ENCODE measurements at places on chromosomes 12 and 14.

DNA sequence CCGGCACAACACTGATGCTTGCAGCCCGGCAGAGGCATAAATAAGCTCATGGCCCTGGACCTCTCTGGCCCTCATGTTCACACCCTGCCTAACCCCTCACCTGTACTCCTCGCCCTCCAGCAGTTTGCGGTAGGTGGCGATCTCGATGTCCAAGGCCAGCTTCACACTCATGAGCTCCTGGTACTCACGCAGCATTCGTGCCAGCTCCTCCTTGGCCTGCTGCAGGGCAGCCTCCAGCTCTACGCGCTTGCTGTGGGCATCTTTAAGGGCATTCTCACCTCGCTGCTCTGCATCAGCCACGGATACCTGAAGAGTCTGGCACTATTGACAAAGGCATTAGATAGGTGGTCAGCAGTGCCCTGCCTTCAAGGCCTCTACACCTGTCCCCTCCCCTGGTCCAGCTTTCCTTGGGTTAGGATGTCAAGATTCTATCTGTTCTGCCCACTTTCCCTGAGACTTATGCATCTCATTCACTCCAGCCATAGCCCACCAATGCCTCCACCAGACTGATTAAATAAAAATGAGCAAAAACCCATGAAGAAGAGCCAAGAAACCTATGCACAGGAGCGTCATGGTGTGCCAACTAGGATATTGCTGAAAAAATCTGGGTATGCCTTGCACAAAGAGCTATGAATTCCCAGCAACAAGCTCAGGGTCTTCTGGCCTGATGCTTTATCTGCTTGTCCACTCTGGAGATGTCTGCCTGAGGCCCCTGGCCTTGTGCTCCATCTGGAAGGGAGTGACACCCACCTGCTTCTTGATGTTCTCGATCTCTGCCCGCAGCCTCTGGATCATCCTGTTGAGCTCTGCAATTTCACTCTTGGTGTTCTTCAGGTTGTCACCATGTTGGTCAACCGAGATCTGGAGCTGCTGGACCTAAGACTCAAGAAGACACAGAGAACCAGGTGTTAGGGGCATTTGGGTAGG, 6.1 kb downstream of the KRT4 start:
- no peak for DNase-seq

DNA sequence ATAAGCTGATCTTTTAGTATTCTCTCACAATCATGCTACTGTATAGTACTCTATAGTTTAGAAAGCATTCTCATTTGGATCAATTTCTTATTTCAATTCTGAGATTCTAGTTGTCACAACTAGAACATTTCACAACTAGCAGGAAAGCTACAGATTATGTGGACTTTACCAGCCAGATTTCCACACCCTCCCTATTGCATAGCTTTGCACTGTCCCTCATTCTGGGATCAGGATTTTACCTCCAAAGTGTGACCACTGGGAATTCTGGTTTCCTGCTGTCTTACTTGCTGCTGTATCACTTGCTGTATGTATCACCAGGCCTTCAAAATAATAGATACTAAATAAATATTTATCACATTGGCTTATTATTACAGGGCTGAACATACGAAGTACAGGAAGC, 10.2 kb upstream of the PELI2 start:
- no peak for DNase-seq

DNA sequence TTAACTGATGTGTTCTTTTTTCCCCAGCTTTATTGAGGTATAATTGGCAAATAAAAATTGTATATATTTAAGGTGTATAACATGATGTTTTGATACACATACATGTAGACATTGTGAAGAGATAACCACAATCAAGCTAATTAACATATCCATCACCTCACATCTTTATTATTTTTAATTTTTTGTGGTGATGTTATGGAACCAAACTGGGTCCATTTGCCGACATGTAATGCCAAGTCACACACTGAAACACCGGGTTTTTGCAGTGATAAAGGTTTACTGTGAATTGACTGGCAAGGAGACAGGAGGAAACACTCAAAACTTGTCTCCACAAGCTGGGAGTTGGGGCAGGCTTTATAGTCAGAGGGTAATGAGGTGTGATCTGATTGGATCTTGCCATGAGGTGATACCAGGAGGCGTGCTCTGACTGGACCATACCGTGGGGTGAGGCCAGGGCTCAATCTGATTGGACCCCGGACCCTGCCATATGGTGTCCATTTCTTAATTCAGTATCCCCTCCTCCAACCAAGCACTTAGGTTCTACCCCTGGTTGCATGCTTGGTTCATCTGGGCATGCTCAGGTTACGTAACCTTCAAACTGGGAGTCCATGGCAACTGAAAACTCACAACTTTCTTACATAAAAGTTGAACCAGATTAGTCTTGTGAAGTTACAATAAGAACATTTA, 11.8 kb upstream of the WSCD2 start:
- no peak for DNase-seq

GRCh38 chr12:123621101-123621500, 12.4 kb downstream of the EIF2B1 start:
- no peak for DNase-seq

DNA sequence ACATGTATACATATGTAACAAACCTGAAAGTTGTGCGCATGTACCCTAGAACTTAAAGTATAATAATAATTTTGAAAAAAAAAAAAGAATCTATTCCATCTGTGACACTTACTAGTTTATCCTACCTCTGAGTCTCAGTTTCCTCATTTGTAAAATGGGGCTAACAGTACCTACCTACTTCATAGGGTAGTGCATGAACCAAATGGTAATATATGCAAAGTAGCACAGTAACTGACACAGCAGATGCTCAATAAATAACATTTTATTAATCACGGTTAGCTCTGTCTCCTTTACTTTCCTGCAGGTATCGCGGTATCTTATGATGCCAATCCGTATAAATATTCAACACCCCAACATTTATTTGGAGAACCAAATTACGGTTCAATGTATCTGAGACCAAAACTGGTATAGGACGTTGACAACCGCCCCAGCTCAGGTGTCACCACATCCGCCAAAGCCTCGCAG, 703 bp downstream of the TMED10 start:
- no peak for DNase-seq

GRCh38 chr14:81946834-81947798, 413.5 kb upstream of the SEL1L start:
- no peak for DNase-seq

DNA sequence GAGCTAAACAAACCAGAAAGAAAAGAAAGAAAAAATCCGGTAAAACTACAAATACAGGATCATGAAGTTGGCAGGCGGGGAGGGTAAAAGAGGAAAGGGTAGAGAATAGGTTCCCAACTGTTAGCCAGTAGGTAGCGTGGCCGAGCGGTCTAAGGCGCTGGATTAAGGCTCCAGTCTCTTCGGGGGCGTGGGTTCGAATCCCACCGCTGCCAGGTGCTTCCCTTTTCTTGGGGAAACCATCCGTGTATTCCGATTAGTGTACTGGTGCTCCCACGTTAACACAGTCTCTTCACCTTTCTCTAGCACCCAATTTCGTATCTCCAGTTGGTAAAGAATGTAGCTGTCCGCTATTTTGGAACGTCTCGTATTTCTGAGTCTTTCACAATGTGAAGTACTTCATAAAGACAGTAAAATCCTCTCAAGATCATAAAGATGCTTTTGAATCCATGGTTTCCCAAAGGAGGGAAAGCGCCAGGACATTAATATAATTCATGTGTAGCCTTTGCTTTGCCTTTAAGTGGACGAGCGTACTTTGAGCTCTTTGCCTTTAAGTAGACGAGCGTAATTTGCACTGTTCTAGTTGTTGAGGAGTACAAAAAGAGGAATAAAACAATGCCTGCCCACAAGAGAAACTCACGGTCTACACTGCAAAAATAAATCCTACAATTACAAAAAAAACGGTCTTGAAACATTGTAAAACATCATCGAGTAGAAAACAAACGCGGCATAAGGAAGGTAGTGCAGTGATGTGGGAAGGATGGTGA, 19.0 kb upstream of the RNASE12 start:
- DNase-seq = peak; percentile 52

DNA sequence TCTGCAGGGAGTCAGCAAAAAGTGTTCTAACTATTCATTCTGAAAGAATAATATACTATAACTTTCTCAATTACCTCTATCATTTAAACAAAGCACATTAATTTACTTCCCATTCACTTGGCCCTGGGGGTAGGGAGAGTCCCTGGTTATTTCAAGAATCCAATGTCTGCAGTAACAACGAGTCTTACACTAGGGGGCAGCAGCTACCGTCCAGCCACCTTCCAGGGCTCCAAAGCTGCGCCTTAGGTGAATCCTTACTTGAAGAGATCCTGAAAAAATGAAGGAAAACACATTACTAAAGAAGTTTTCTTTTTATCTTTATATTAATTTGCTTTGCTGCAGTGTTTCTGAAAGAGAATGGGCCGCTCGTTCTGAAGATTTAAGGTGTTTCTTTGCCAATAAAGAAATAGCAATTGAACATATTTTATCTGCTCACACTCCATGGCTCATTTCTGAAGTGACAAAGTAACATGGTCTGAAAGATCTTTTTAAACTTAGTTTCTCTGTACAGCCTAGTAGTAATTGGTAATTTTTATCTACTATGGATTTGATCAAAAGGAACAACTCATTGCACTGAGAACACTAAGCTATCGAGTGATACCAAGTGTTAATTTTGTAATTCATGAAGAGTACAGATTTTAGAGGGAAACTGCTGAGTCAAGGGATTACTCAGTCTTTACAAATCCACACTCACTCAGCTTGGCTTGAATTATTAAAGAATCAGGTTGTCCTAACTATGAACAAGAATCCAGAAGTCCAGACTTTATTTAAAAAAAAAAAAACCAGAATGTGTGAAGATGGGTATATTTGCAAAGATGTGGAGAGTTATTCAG, 27.6 kb downstream of the BHLHE41 start:
- no peak for DNase-seq

- DNase-seq = no peak
These were observed 3.1 kb downstream of the MON2 start for GRCh38 chr12:62469704-62470103.

DNA sequence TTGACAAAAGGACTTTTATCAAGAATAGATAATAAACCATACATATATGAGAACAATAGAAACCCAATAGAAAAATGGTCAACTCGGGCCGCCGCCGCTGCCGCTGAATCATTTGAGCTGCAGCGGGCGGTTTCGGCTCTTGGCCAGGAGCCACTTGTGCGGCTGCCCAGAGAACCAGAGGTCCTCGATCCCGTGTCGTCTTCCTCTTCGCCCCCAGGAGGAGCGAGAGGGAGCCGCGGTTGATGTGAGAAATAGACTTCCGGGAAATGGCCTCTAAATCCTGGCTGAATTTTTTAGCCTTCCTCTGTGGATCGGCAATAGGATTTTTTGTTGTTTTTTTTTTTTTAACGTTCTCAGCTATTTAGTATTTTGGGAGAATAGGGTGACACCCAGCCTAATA, 44.8 kb downstream of the CPSF6 start:
- DNase-seq = no peak

GRCh38 chr12:115383668-115384067, 699.7 kb upstream of the TBX3 start:
- no peak for DNase-seq

DNA sequence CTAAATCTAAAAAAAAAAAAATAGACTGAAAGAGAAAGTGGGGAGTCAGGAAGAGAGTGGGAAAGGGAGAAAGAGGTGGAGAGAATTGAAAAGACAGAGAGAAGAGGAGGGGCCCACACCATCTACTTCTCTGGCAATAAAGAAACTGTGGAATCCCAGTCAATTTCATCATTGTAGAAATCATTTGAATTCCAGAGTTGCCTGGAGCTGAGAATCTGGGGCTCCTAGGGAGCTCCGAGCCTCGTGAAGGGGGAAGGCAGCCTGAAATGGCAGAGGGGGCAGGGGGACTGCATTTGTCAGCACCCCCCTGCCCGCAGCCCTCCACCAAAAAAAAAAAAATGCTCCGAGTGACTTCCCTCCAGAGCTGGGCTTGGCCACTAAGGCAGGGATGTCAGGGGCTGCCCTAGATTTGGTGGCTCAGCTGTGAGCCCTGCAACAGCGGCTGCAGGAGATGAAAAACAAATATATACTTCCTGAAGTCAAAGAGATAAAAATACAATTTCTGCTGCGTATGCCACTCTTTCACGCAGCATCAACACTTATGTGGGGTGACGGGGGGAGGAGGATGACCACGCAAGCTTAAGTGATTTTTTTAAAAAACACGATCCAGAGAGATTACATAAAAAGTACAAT, 80.5 kb downstream of the BCL11B start:
- DNase-seq = no peak

- DNase-seq = no peak
These were observed 11.1 kb downstream of the SSH1 start for GRCh38 chr12:108846290-108846701.

- DNase-seq = no peak
These were observed 16.2 kb upstream of the PTHLH start for GRCh38 chr12:27988594-27989233.

DNA sequence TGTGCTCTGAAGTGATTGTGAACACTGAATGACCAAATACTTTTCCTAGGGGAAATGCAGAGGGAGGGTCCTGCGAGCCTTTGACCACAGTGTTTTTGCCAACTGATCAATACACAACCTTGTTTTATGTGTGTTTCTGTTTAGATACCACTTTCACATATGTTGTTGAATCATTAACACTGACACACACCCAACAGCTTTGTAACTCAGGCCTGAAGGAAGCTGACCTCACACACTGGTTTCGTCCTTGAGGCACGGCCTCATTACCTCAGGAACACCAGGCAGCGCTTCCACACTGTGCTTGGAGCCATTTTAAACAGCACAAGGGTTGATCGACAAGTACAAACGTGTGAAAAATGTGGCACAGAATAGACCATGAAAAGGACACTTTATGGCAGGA, 60.0 kb downstream of the PPFIBP1 start:
- DNase-seq = no peak

GRCh38 chr14:45083617-45083975, 320 bp upstream of the PRPF39 start:
- DNase-seq = no peak

GRCh38 chr12:91441993-91442952, 259.7 kb upstream of the DCN start:
- no peak for DNase-seq

GRCh38 chr12:112046003-112046402, 32.8 kb downstream of the ERP29 start:
- no peak for DNase-seq

GRCh38 chr12:111154147-111154834, 214.6 kb downstream of the PHETA1 start:
- no peak for DNase-seq

DNA sequence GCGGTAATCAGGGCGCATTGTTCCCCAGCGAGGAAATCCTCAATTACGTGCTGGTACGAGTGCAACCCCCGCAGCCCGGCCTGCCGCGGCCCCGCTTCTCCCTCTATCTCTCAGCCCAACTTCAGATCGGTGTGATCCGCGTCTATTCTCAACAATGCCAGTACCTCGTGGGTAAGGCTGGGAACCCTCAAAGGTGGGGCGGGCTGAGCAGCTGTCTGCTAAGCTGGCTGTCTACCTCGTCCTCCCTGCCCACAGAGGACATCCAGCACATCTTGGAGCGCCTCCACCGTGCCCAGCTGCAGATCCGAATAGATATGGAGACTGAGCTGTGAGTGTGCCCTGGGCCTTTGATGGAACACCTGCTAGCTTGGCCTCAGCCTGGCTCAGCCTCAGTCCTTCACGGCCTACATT, 996 bp downstream of the REC8 start:
- no peak for DNase-seq

GRCh38 chr12:6205144-6205539, 4.9 kb downstream of the CD9 start:
- no peak for DNase-seq
